ENCODE measurements at places on chromosomes 12 and 14.

- no peak for DNase-seq
Measured at GRCh38 chr14:22268875-22269274, 320.1 kb downstream of the DAD1 start.

DNA sequence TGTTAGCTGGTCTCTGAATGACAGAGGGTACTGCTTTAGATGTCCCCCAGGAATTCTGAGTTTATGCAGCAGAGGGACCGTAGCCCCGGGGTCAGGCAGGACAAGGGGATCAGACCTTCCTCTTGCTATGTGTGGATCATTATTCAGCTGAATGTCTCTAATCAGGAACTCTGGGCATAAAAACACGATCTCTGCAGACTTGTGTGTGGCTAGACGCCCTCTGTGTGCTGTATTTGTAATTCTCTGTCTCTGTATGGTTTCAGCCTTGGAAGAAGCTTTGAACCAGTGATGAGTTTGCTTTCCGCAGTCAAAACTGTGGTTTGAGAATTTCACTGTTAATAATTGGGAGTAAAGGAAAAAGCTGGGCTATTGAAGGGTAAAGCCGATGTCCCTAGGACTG is 125.3 kb downstream of the ETV6 start:
- no peak for DNase-seq

DNA sequence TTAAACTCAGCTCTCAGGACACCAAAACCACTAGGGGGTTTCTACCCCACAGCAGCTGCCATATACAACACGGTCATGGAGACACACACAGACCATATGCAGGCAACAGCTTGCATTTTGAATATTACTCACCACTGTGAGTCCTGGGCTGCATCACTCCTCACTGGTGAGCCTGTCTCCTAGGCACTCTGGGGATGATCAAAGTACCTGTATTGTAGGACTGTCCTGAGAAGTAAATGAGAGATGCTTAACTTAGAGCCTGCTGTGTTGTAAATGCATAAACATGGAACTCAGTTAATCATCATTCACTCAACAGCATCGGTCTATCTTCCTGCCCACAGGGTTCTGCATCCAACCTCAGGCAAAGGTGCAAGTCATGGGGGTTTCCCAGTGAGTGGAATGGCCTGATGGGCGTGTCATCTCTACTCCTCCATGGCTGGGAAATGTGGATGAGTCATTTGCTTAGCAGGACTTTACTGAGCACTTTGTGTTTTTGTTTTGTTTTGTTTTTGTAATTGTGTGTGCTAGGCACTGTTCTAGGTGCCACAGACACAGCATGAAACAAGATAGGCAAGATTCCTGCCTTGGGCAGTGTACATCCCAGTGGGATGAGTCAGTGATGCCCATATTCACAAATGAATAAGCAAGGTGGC is 1141.2 kb upstream of the TMEM132C start:
- DNase-seq, result no peak

DNA sequence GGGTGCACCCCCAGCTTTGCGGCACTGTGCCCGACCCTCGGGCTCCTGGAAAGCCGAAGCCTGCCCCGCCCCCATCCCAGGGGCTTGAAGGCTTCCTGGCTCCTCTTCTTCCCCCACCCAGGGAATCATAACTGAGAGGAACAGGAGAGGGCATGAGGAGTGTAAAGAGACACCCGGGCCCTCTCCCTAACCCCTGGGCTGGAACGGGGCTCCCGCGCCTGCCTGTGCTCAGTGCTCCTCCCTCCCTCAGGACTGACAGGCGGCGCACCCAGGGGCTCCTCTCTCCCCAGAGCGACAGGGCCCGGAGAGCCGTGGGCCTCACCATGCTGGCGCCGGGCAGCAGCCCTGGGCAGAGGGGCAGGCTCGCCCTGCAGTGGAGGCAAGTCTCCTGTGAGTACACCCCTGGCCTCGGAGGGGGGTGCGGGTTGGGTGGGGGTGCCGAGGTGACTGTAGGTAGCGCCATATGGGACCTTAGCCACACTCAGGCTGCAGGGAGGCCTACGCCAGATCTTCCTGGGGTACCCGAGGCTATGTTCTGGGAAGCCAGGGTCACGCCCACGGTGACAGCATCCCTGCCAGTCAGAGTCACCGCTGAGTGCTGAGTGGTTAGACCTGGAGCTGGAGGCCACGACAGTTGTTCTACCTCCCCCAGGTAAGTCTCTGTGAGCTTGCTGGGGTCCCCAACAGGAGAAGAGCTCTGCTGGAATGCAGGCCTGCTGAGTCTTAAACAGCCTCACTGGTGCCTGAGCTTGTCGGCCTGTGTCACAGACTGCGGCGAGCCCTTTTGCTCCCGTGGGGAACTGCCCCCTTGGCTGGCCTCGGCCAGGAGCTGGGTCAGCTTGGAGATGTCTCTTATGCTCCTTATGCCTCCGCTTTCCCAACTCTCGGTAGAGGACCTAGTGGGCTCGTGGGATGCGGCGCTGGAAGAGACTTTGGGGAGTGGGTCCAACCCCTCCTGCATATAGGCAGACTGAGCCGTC is 7.8 kb downstream of the LRTM2 start:
- DNase-seq, result no peak

- DNase-seq, result no peak
Measured at GRCh38 chr14:58765843-58766242, 128.1 kb downstream of the DACT1 start.

DNA sequence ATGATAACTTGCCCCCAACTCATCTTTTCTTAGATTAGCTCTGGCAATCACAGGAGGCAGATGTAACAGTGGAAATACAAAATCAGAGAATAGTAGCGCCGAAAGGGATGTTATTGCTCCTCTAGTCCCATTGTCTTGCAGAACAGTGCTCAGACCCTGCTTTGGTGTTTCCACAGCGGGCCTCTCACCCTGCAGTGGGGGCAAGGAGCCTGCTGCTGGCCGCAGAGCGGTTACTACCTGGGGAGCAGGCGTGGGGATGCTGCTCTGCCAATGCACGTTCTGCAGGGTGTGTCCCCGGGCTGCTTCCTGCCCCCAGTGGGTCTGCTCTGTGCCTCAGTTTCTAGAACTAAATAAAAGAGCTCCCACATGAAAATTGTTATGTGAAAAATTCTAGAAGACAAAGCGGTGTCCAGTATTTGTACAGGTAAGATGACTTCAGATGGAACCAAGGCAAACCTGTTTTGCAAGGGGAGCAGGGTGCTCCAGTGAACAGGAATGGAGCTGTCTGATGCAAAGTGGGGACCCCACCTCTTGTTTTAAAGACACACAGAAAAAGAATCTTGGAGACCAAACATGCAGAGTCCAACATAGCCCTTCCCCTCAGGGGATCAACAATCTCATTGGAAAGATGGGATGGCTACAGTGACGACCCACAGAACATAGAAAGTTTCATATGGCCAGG is 35.5 kb downstream of the LRRC74A start:
- DNase-seq, result no peak

- no peak for DNase-seq
Measured at GRCh38 chr14:89219051-89219450, 198.0 kb downstream of the FOXN3 start.

- no peak for DNase-seq
Measured at GRCh38 chr14:59846595-59846994, 24.0 kb downstream of the RTN1 start.

- no peak for DNase-seq
Measured at GRCh38 chr12:93785249-93786010, 108.3 kb downstream of the CRADD start.

- no peak for DNase-seq
Measured at GRCh38 chr12:47560415-47560814, 145.4 kb downstream of the RPAP3 start.

GRCh38 chr12:114011711-114012110 is 45.6 kb upstream of the RBM19 start:
- DNase-seq, result no peak

- no peak for DNase-seq
Measured at GRCh38 chr12:47576289-47576945, 129.4 kb downstream of the RPAP3 start.

DNA sequence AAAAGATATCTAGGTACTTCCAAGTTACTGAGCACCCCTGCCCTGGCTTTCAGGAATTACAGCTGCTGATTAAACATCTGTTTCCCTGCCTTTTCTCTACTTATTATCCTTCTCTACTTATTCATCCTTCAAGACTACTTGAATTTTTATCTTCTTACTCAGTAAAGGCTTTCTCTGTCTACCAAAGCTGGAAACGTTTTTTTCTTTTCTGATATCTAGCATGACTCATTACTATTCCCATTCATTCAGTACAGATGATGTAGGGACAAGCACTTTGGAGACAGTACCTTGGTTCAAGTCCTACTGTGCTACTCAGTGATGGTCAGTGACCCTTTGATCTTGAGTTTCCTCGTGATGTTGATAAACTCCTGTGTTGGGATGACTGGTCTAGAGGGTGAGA is 848.7 kb downstream of the NRXN3 start:
- DNase-seq, result no peak

DNA sequence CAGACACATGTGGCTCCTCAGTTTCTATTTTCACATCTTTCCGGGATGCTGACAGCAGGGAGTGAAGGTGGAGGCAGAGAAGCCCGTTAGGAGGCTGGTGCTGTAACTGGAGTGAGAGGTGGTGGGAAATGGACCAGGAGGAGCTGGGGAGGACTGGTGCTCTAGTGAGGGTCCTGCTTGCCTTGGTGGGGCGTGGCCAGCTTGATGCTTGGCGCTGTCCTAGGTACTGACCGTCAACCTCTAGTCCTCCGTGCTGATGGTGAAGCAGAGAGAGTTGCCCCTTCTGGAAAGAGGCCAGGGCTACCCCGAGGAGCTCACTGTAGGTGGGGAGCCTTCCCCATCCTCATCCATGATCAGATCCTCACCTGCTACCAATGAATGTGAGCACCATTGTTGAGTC is 1.4 kb downstream of the TRMT61A start:
- DNase-seq, result no peak

DNA sequence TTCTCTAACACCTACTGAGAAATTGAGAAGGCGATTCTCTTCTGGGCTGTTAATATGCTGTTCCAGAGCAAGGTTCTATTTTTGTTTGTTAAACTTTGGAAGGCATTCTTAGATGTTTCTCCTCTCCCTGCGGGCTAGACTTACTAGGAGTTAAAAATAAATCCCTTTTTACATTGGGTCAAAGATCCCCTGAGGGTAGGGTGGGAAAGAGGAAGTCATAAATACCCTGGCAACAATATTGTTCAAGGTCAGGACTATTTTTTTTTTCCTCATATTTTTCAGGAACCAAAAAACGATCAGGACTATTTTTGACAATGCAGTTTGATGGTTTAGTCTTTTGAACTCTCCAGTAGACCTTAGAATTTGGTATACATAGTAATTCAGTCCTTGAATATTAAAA is 12.0 kb upstream of the SLC2A14 start:
- no peak for DNase-seq

- DNase-seq, result no peak
Measured at GRCh38 chr12:56258820-56259183, 618 bp upstream of the ANKRD52 start.

GRCh38 chr12:3282384-3282670 is 205.1 kb downstream of the TSPAN9 start:
- no peak for DNase-seq

- DNase-seq, result no peak
Measured at GRCh38 chr14:87008965-87009364, 984.0 kb downstream of the GALC start.

- no peak for DNase-seq
Measured at GRCh38 chr14:20622816-20623291, 18.6 kb downstream of the OR6S1 start.

DNA sequence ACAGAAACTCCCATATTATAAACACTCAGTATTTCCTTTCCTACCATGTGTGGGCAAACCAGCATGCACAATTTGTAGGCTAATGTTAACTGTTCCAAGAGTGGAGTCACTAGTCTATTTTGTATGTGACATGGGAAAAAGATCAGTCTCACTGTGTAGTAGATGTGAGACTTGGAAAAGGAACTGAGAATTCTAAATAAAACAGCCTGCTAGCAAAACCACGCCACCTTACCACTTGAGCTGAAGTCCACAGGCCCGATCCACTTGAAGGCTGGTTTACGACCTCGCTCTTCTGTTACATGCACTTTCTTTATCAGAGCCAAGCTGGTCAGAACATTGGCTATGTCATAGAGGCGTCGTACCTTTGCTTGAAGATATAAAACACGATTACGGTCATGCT is 22.5 kb downstream of the E2F7 start:
- no peak for DNase-seq

DNA sequence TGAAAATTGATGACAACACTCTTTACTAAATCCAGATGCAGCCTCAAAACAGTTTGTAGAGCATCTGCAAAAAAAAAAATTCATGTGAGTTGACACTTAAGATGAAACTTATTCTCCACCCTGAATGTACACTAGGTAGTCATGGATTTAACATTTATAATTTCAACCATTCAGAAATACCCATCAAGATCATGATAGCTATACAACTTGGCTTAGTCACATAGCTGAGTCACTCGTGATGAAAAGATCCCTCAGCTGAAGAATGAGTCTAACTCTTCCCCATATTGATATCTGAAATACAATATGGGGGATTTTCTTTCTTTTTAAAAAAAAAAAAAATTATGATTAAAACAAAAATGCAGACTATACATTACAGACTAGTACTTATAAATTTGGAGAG is 104.8 kb upstream of the PLEKHG7 start:
- no peak for DNase-seq

DNA sequence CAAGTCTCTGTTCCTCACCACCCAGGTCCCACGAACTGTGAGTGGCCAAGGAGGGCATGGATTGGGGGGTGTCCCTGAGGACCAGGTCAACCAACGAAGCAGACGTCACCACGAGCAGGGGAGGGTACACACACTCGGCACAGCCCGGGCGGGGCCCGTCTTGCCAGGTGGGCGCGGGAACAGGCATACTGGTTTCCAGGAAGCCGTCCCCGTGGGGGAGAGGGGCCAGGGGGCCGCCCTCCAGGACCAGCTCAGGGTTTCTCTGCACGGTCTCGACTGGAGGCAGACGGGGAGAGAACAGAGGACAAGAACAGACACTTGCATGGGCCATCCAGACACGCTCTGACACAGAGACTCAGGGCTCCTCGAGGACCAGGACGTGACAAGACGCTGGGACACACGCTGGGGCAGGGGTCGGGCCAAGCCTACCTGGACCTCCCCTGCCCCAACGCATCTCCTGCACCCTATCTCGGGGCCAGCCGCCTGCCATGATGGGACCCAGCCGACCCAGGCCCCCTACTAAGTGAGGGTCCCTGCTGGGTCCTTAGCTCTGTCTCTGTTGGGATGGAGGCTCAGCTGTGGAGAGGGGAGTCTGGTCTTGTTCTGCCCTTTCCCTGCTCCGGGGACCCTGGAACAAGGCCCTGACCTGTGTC is 11.3 kb downstream of the ARL6IP4 start:
- DNase-seq, result no peak

Measured in stimulated activated CD8-positive, alpha-beta memory T cell treated with anti-CD3 and anti-CD28 coated beads, Interleukin-4, amount 100 ng/mL, for 1 hour (primary cell).